Activated CD8-positive, alpha-beta memory T cell treated with anti-CD3 and anti-CD28 coated beads for 24 hours (primary cell): ENCODE measurements at places on chromosomes 1 and 21.

- peak; percentile 50 for DNase-seq
Measured at GRCh38 chr21:43193651-43194302, 25.0 kb downstream of the CRYAA start.

GRCh38 chr1:149843431-149844041 is 55.8 kb upstream of the BOLA1 start:
- DNase-seq, result no peak

GRCh38 chr1:198318085-198318484 is 161.3 kb downstream of the NEK7 start:
- DNase-seq, result no peak

- DNase-seq, result no peak
Measured at GRCh38 chr21:33116676-33117075, 46.7 kb downstream of the OLIG1 start.

- no peak for DNase-seq
Measured at GRCh38 chr1:57831624-57832023, 407.8 kb upstream of the DAB1 start.

DNA sequence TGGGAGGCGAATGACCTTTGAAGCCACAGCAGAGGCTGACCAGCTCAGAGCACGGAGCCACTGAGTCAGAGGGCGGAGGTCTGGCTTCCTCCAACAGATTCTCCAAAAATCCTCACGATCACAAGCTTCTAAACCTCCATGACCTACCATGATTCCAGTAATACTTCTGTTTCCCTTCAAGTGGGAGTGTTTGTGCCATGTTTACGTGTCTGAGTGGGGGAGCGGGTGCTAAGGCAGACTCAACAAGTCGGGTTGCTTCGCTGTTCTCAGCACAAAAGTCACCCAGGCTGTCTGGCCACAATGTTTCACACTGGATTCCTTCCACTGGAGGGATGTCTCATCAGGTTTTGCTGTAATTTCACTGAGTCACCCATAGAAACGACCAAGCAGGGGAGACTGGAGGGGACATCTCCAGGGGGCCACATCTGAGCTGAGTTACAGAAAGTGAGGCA is 86.2 kb downstream of the SLC66A1 start:
- no peak for DNase-seq

GRCh38 chr1:248140846-248141245 is 4.1 kb upstream of the OR2M5 start:
- no peak for DNase-seq

GRCh38 chr21:22083899-22084298 is 1085.7 kb downstream of the NCAM2 start:
- no peak for DNase-seq

DNA sequence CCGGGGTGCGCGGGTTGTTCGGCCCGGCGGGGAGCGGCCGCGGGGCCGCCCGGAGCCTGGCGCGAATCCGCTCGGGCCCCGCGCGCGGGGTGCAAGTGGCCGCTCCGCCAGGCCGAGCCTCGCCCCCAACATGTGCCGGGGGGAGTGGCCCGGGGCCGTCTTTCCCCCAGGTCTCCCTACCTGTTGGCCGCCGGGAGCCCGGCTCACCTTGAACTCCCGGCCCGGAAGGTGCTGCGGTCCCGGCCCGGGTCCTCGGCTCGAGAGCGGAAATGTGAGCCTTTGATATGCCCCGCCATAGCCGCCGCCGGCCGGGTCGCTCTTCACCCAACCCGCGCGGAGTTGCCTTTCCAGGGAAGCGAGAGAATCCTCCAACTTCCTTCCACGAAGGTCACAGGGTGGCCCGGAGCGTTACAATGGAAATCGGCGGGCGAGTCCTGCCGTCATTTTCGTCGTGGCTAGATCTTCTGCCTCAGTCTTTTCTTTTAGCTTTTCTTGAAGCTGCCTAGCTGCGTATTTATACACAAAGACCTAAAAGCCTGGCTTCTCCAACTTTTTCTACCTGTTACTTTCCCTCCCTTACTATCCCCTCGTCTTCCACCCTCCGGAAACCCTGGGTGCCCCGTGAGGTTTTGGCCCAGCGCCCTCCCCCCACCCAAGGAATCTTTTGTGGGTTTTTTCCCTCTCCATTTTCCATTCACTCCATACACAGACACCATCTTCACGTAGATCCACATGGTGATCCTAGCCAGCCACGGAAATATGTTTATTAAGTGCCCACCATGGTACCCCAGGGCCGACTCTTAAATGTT is 867 bp downstream of the PTGFRN start:
- peak; percentile 80 for DNase-seq

- peak; percentile 75 for DNase-seq
Measured at GRCh38 chr1:154943649-154944400, 7.3 kb upstream of the PMVK start.

GRCh38 chr1:214445199-214445598 is 106.2 kb downstream of the PTPN14 start:
- no peak for DNase-seq

GRCh38 chr1:62401034-62401760 is 35.7 kb upstream of the USP1 start:
- no peak for DNase-seq

- DNase-seq, result no peak
Measured at GRCh38 chr1:92038695-92039346, 9.0 kb downstream of the EPHX4 start.

DNA sequence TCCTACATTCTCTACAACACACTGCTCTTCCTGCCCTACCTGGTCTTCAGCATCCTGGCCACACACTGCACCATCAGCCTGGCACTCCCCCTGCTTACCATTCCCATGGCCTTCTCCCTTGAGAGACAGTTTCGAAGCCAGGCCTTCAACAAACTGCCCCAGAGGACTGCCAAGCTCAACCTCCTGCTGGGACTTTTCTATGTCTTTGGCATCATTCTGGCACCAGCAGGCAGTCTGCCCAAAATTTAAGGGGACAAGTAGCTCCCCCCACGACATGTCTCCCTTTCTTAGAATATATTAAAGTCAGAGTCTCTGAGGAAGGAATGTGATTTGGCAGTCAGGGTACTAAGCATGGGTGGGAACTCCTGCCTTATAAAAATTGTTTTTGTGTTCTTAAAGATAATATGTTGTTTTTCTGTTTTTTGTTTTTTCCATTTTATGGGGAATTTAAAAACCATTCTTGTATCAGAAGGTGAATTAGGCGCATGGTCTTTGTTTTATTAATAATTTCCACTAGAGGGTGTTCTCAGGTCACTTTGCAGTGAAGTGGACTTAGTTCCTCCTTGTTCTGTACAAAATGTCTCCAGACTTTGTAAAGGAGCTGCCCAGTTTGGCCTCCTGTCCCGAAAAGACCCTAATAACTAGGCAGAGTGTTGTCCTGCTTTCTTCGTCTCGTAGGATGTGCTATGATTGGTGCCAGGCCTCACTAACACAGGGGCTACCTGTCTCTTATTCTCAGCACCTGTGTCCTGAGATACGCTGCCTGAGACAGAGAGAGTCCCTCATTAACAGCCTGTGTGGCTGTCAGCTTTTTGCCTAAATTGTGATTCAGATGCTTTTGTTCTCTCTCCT is 13.1 kb downstream of the UBIAD1 start:
- DNase-seq, result no peak

DNA sequence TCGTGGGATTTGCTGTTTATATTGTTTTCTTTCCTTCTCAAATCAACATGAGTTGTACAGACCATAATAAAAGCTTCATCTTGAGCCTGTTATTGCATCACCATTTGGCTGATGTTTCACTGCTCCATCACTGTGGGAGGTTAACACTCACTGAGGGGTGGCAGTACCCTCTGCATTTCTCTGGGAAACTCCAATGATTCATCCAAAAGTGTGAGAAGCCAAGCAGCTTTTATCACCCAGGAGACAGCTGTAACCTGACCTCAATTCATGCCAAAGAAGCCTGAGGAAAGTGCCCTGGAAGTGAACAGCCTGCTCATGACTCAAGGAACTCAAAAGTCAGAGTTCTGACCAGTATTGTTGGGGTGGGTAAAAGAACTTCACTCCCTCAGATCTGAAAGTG is 84.1 kb downstream of the GPR88 start:
- no peak for DNase-seq

DNA sequence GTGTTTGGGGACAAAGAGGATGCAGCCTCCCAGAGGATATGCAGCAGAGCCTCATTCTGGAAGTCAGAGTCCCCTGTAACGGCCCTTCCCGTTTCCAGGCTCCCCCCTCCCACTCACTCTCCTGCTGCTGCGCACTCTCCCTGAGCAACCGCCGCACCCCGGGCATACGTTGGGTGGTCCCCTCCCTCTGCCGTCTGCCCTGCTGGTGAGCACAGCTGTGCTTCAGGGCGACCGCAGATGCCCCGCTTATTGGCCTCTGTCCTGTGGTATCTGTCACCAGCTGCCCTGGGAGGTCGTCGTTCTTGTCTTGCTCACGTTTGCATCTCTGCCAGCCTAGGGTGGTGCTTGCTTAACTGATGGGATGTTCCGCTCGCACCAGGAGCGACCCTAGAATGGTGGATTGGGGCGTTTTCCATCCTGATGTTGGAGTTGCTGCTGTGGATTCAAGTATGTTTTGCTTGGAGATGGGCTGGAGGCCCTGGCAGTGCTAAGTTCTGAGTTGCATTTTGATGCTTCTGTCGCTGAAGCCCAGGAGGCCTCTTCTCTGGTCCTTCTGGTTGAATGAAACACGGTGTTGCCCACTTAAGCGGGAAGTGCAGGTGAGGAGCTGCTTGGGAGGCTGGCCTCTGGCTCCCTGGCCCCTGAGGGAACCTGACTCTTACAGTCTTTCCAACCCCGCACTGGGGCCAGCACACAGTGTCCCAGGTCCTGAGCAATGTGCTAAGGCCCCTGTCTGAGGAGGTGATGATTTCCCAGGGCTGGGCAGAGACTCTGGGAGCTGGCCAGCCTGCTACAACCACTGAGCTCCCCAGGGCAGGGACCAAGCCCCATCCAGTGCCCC is 3.2 kb downstream of the TMEM201 start:
- DNase-seq, result no peak

DNA sequence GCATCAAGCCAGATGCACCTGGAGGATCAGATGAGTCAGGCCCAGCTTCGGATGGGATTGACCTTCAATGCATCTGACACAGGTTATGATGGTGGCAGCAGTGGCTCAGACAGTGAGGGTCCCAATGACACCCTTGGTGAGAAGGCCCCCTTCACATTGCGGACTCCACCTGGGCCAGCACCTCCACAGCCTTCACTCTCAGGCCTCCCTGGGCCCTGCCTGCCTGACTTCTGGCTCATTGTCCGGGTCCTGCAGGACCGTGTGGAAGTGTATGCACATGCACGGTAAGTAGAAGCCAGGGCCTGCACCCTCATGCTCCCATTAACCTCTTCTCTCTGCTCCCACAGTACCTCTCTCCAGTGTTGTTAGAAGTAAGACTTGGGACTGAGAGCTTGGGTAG is 20.8 kb downstream of the HYI start:
- DNase-seq, result no peak

DNA sequence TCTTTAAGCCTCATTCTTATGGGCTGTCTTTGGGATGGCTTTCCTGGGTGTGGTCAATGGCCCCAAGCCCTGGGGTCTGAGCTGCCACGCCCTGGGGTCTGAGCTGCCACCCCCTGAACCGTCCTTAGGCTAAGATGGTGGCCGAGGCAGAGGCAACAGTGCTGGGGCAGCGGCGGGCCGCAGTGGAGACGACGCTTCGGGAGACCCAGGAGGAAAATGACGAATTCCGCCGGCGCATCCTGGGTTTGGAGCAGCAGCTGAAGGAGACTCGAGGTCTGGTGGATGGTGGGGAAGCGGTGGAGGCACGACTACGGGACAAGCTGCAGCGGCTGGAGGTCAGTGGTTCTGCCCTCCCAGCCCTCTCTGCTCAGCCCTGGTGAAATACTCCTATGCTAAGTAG is 10.3 kb upstream of the TUFT1 start:
- DNase-seq, result no peak

- no peak for DNase-seq
Measured at GRCh38 chr1:185158800-185159199, 1.8 kb downstream of the SWT1 start.

GRCh38 chr1:232382671-232383070 is 247.3 kb downstream of the SIPA1L2 start:
- no peak for DNase-seq

- no peak for DNase-seq
Measured at GRCh38 chr1:84847253-84848250, 45.5 kb downstream of the LPAR3 start.

DNA sequence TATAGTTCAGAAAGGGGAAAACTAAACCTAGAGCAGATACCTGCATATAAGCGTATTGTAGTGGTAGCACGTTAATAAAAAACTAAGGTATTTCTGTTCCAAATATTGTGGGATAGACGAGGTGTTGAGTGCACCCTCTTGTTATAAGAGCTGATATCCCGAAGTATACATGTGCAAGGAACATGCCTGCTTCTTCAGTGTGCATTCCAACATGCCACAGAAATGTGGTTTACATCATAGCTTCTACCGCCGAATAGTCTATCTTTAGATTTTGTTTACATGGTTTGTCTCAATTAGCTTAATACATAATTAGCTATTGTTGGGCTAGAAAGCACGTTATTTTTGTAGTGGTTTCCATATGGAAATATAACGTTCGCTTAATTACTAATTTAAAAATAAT is 2.2 kb downstream of the CHRM3 start:
- no peak for DNase-seq

- no peak for DNase-seq
Measured at GRCh38 chr1:26949266-26949925, 10.9 kb downstream of the KDF1 start.

GRCh38 chr1:228734881-228735801 is at the start of gene RHOU:
TSS of gene RHOU (plus strand) at chr1:228735479. CDS start at chr1:228735743, 264 bp downstream.
- peak; percentile 84 for DNase-seq

DNA sequence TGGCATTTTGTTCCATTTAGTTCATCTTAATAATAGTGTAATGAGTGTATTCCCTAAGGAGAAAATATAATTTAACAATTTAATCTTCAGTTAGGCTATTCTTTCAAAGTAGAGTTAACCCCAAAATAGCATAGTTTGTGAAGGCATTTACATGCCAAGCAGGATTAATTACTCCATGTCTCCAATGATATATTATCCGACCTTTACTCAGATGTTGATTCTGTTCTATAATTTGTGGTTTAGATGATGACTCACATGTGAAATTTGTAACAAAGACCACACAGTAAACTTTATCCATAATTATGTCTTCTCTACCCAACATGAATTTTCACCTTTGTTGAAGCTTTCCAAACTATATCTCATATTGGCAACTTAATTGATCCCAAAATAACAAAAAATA is 2065.2 kb downstream of the MRPL39 start:
- DNase-seq, result no peak

- no peak for DNase-seq
Measured at GRCh38 chr1:230350208-230350921, 75.8 kb downstream of the PGBD5 start.

GRCh38 chr1:213977486-213977842 is 10.3 kb upstream of the PROX1 start:
- no peak for DNase-seq

GRCh38 chr1:108034396-108034795 is 69.4 kb upstream of the VAV3 start:
- DNase-seq, result no peak
